HT-29 (cell line): ENCODE measurements at places on chromosomes 5 and 9. TPM values are rescaled to one million over a fixed set of nuclear protein-coding genes. Genes with fewer than 3 reads are reported as not detected.

GRCh38 chr9:79575547-79575946, 3.8 kb downstream of the TLE4 start:
- DNase-seq = no peak

Gene ABO
- total RNA-seq = 3.1 and 4.8 TPM in 2 replicates

- DNase-seq = no peak
Observed at GRCh38 chr9:134294153-134295071, 31.8 kb upstream of the RXRA start.

Gene GKAP1
- total RNA-seq = 0.74 TPM in 1 of 2 replicates, not detected in the other

GRCh38 chr5:82847562-82847961, 229.6 kb downstream of the TMEM167A start:
- no peak for DNase-seq

Gene TMEM215
- total RNA-seq = not detected in 2 replicates

DNA sequence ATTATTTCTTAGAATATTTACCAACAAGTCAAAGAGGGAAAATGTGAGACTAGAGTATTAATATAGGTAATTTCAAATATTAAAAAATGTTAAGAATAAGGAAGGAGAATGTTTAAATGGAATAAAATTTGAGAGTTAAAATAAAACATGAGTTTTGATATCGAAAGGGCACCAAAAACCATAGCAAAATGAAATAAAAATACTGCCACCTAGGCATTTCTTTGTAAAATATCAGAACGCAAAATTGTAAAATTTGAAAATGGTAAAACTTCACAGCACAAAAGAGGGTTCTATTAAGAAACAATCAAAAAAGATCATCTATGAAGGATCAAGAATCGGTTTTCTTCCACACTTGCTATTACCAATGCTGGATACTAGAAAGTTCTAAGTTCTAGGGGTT, 418.3 kb downstream of the TAF11L14 start:
- DNase-seq = no peak

- no peak for DNase-seq
Observed at GRCh38 chr5:115961381-115962238, 665 bp upstream of the LVRN start.

Gene LCN9
- not detected in 2 replicates for total RNA-seq

- no peak for DNase-seq
Observed at GRCh38 chr9:4497395-4497794, 7.1 kb downstream of the SLC1A1 start.

DNA sequence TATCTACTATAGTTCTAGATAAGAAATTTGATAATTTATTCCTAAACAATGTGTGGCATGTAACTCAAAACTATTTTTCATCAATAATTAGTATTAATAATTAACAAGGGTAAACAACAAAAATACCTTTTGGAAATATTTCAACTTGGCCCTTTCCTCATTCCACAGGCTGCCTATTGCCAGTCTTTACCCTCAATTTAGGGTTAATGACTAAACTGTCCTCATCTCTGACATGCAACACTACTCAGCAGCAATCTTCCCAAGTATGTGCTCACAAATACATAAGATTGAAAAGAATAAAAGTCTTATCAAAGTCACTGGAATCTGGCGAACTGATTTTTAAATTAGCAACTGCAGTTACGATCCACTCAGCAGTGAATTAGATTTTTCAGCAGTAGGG, 153.6 kb downstream of the GLIS3 start:
- DNase-seq = no peak

GRCh38 chr9:134459164-134459563, 132.9 kb downstream of the RXRA start:
- no peak for DNase-seq

GRCh38 chr9:7103367-7103766, 345.6 kb downstream of the KDM4C start:
- DNase-seq = no peak

Gene GTF3C5
- 136 and 159 TPM in 2 replicates for total RNA-seq

DNA sequence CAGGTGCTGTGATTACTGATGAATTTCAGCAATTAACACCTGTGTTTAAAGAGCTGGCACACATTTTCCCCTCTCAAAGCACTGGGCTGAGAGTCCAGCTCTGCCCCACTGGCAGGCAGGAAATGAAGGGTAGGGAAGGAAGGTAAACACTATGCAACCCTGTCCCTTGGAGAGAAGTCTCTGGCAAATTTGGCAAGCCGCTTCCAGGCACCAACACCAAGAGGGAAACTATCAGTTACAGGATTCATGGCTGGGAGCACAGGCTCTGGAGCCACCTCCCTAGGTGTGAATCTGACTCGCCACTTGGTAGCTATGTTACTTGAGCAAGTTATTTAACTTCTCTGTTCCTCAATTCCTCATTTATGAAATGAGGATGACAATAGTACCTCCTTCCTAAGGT, 3.3 kb downstream of the ANKS6 start:
- DNase-seq = no peak

DNA sequence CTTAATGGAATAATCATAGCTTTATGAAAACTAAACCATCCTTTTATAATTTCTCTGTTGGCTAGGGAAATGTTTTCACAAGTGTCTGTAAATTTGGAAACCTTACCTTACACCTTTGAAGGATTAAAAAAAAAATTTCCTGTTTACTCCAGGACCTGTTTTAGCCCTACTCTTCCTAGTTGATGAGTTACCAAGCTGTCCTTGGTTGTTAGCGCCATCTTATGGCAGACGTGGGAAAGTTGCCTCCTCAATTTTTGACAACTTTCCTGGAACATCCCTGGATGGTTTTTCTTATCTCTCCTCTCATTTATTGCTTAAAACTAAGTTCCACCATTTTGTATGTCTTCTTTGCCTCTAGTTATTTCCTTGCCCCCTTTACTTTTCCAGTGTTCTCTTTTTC, 25.7 kb downstream of the ZSWIM6 start:
- DNase-seq = no peak

- no peak for DNase-seq
Observed at GRCh38 chr9:87685441-87685840, 40.5 kb upstream of the CTSL start.

Gene NINJ1
- 45.0 and 49.7 TPM in 2 replicates for total RNA-seq

GRCh38 chr5:37859805-37860204, 20.0 kb upstream of the GDNF start:
- DNase-seq = no peak

GRCh38 chr9:81562231-81563019, 126.9 kb downstream of the TLE1 start:
- peak; percentile 52 for DNase-seq

DNA sequence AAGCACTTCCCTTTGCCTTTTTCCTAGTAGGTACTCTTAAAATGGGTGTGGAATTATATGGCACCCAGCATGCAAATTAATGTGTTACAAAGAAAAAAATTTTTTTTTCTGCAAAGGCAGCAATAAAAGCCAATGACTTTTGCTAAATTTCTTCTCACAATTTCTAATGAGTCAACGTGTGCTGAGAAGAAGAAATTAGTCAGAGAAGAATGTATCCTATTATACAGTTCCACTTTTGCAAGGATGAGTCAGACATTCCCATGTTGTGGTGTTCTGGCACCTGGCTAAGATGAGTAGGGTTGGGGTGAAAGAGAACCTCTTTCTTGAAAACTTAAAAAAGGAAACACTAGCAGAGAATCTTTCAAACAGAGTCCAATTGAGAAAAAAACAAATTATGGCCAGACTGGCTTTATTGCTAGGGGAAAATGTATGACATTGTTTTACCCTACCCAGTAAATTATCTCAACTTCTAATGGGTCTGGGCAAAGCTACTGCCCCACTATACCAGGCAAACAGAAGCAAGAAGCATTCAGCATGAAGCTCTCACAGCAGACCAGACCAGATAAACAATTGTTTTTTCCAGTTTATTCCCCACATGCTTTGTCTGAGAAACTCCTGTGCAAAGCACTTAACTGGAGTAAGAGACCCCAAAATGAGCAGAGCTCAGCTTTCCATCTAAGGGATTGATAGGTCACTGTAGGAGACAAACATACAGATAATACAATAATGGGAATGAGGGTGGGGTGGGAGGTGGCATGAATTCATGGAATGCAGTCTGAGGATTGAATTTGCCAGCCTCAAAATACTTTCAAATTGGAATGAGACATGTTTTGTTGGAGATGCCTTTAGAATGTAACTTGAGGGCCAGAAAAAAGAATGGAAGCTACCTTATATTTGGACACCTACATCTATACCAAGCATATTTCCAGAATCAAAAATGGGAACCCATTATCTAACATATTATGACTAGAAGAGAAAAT, 220.8 kb upstream of the RFX3 start:
- peak; percentile 47 for DNase-seq

Gene SLC27A6
- total RNA-seq = not detected in 2 replicates

GRCh38 chr9:130451509-130452388, 7.0 kb downstream of the ASS1 start:
- DNase-seq = peak; percentile 86

Gene CDH10
- total RNA-seq = not detected in 2 replicates

DNA sequence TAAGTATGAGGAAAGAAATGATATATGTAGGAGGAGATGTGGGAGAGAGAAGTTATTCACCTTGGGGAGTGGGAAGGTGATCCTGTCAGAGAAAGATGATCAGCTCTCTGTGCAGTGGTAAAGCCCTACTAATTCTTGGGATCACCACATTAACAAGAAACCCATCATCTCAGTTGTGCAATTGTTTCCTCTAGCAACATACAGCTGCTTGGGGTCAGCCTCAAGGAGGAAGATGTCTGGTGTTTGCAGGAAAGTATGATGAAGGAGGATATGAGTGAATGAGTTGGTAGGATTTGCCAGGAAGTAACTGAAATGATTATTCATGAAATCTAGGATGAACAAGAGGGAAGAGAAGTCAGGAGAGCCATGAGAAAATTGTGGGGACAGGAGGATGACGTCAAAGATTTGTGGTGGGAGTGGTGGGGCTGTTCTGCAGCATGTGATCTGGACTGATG, 50.1 kb downstream of the TNFSF8 start:
- no peak for DNase-seq

Gene CFAP77
- not detected in 2 replicates for total RNA-seq

Gene GCNT4
- total RNA-seq = not detected in 2 replicates

- DNase-seq = no peak
Observed at GRCh38 chr5:75389430-75389829, 52.4 kb downstream of the HMGCR start.

Gene PAEP
- total RNA-seq = not detected in 2 replicates

- no peak for DNase-seq
Observed at GRCh38 chr5:72470826-72471225, 36.4 kb downstream of the ZNF366 start.

Gene IFNE
- total RNA-seq = 0.52 and 0.56 TPM in 2 replicates

DNA sequence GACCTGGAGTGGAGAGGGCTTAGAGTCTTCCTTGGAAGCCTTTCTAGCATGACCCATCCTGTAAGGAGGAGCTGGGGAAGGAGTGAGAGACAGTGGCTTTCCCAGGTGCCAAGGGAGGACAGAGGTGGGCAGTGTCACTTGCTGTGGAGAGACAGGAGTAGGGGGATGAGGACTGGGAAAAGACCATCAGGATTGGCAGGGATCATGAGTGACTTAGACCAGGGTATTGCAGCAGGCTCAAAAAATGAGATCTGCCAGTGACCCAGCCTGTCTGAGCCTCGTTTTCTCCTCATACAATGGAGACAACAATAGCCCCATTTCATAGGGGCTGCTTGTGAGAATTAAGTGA, 2.4 kb downstream of the TMOD1 start:
- no peak for DNase-seq

DNA sequence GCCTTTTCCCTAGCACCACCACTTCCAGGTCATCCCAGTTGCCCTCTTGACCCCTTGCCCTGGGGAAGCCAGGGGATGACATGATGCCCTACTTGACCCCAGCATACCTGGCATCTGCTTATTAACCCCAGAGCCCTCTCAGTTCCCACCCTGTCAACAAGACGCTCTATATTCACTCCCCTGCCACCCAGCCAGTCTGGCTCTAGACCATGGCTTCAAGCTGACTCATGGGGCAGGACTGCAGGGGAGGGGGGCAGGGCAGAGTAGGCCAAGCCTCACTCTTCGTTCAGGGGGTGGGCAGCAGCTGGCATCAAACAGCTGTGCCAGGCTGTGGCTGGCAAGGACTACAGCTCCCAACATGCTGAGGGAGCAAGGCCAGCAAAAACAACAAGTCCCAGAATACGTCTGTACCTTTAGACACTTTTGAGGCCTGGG, 5.3 kb downstream of the ATOSB start:
- peak; percentile 50 for DNase-seq

DNA sequence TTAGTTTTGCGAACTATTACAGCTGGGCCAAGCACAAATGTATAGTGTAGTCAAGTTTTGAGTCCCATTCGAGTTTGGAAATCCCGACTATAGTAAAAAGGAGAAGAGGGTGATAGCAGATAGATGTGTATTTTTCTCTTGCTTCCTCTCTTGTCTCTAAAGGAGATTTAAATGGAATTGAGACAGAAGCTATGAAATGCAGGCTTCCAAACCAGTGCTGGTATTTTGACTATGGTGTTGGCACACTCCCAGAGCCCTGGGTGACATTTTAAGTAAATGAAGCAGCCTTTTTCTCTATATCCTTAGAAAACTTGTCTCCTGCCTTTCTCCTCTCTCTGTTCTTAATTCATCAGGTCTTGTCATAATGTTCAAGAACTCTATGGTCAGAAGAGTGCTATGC, 17.7 kb upstream of the AUH start:
- DNase-seq = no peak

- peak; percentile 94 for DNase-seq
Observed at GRCh38 chr9:129175825-129176633, 2.0 kb downstream of the IER5L start.

DNA sequence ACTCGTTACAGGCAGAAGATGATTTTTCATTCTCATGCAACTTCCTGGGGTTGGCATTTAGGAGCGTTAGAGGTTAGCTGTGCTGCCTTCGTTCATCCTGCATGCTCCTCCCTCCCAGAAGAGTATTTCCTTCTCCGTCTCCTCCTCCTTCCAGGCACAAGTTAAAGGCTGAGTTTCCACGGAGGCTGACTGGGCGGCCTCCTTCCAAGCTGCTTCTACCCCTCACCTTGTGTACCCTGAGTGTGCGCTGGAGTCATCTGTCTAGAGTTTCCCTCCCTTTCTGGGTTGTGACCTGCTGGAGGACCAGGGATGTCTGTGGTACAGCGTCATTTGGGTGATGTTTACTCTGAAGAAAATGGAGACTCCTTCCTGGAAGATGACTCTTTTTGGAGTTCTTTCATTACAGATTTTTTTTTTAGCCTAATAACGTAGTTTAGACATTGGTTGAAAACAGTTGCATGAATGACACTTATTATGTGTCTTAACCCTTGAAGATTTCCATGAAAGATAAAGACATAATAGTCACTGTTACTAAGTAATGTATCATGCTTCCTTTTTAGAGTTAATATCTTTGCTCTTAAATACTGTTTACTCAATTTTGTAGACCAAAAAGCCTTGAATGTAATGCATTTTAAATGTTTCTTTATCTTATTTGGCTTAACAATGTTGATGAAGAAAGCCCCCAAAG, 146.9 kb downstream of the TENT4A start:
- no peak for DNase-seq

DNA sequence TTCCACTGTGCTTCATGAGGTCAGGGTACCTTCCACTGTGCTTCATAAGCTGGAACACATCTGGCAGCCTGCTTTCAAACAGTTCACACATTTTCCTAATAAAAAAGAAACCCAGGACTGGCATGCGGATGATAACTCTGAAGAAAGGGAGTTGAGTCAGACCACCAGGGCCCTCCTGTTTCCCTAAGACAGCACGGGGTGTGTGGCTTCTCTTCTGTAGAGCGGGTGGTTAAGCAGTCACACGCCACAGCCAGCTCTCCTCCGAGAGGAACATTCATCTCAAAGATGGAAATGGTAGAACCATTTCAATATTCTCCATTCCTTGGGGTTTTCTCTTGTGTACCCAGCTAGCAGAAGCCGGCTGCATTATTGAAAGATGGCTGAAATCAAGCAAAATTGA, 128.1 kb upstream of the LMX1B start:
- no peak for DNase-seq

Gene SLC46A2
- total RNA-seq = not detected in 2 replicates

GRCh38 chr5:32852976-32853375, 141.9 kb downstream of the NPR3 start:
- no peak for DNase-seq

- DNase-seq = peak; percentile 61
Observed at GRCh38 chr5:15683332-15683731, 183.4 kb downstream of the FBXL7 start.
